Hematopoietic multipotent progenitor cell treated with erythropoietin and hydrocortisone succinate and interleukin-3 and kit ligand, for 15 days (in vitro differentiated cells): ENCODE measurements at places on chromosomes 6 and 20.
A peak's percentile ranks its signal among the peaks of the same experiment; 100 is the strongest.

- DNase-seq = no peak
Observed at GRCh38 chr6:127300411-127300810, 33.7 kb downstream of the RNF146 start.

- DNase-seq = no peak
Observed at GRCh38 chr20:20423117-20423516, 55.2 kb downstream of the INSM1 start.

- DNase-seq = no peak
Observed at GRCh38 chr20:61306937-61307475, 54.9 kb downstream of the CDH4 start.

- DNase-seq = no peak
Observed at GRCh38 chr6:155352811-155353210, 38.5 kb upstream of the TFB1M start.

DNA sequence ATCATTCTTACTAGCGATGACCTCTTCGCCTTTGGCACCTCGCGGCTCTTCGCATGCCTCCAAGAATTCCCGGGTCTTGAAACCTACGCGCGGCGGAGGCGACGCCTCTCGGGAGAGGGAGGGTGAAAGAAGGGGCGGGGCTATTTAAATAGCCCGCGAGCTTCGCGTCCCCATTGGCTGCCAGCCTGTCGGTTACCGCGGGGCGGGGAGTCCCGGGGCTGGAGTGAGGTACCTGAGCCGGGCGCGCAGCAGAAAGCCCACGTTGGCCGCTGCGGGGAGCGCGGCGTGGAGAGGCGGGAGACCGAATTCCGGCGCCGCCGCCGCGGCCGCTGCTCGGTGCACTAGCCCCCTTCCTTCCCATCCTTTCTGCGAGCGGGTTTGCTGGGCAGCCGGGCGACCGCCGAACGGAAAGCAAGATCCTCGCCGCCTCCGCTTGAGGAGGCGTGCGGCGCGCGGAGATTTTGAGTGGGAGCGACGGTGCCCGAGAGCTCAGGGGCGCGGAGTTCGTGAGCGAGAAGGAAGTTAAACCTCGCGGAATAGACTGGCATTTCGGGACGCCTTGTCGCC lies at the start of gene BMP6:
Gene BMP6, plus strand, starts transcription at position 251 of the 567 bp plus-strand sequence. CDS start 857 bp downstream, outside the sequence.
- DNase-seq = peak; percentile 69

DNA sequence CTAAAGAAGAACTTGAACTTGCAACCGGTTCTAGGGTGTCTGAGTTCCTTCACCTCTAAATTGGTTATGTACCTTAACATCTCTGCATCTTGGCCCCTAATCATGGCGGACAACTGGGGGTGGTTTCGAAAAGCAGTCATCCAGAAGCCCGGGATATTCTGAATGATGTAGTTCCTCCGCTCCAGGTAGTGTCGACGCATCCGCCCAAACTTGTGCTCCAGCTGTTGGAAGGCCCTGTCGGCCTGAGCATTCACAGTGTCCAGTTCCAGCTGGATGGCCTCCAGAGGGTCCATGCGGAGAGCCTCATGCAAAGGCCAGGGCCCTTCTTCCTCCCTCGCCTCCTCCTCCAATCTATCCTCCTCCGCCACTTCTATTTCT lies 887 bp downstream of the TSPYL1 start:
- no peak for DNase-seq
